NCI-H2029 (cell line): ENCODE measurements at places on chromosomes 1 and 21.

- DNase-seq: no peak
These were observed 2.8 kb upstream of the C1orf162 start for GRCh38 chr1:111471012-111471411.

GRCh38 chr1:4108758-4109627 is 208.9 kb upstream of the C1orf174 start:
- DNase-seq: no peak

DNA sequence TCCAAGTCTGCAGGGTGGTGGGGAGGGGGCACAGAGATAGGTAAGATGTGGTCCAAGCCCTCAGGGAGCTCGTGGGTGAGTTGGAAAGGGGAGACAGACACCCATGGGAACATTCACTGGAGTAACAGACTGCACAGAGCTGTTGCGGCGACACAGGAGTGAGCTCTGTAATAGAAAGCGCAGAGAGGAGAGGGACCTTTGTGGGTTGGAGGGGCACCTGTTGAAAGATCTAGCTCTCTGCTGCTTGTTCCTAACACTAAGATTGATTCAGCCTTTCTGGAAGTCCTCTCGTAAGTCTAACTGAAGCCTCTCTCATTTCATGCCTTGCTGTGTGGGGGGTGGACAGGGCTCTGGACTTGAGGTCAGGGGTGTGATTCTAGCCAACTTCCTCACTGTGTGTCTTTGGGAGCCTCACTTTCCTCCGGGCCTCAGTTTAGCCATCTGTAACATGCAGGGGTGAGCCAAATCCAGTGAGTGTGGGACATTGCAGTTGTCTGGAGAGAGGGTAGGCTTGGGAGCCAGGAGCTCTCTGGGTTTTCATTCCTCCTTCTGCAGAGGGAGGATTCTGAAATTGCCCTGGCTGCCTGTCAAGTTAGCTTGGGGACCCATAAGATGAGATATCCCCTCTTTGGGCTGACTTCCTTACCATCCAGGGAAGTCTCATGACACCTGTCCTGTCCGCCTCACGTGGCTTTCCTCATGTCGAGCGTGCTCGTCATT is 2.0 kb upstream of the ACOT11 start:
- DNase-seq: no peak

GRCh38 chr1:14954210-14954609 is 199.3 kb upstream of the TMEM51 start:
- no peak for DNase-seq

GRCh38 chr1:231976231-231976630 is 349.6 kb downstream of the DISC1 start:
- no peak for DNase-seq

- DNase-seq: no peak
These were observed 72.1 kb downstream of the SLC5A9 start for GRCh38 chr1:48294656-48295055.

DNA sequence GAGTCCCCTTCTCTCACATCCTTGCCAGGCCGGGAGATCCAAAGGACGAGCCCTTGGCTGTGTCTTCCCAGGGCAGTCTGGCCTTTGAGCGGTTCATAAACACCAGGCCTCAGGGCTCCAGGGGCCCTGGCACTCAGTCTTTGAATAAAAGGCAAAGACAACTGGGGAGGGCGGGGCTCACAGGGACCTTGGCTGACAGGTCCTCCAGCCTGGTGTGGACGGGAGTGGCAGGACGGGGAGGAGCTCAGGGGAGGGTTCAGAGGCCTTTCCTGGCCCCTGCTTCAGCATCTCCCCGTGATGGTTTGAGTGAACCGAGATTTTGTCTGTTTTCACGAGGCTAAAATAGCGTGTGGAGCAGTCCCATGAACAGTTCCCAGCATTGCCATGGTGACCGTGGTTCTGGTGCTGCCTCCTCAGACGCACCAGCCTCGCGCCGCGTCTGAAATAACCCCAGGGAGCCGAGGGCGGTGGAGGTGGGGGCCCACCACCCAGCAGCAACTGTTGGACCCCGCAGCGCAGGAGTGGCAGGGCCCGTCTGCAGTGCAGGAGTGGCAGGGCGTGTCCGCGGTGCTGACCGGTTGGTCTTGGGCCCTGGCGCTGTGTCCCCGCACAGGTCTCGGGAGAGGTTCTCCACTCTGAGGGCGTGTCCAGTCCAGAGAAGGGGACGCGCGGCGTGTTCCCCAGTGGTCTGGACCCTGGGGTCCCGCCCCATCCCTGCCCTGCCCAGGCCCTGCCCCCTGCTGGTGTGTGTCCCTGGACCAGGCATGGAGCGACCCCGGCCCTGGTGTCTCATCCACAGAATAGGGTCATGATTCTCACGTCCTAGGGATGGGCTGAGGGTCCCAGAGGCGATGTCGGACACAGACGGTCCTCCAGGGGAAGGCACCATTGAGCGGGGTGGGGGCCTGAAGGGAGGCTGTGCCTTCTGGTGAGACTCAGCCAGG is 7.1 kb upstream of the PRKCZ start:
- no peak for DNase-seq

DNA sequence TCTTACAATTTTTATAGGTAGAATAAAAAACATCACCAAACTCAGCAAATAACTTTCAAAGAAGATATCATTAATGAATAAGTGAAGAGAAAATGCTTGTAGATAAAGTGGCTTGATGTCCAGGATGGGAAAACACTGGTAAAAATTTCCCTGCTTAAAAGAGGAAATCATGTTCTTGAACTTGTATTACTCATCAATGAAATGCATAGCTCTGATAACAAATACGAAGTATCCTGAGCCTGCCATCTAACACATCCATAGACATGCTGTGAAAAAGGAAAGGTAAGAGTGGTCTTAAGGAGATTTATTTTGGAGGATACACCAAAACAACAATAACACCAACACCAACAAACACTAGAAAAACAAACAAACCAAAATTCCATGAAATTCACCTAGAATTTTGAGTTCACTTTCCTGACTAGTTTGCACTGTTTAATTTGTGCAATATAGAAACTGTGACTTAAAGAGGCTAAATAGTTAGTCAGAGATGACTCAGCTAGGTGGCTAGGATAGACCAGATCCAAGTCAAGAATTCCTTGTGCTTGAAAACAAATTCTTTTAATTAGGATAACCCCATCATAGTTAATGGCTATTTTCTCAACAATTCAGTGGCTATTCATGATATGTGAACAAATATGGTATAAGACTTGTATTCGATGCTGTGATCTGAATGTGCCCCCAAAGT is 179.8 kb upstream of the KCNK2 start:
- no peak for DNase-seq

DNA sequence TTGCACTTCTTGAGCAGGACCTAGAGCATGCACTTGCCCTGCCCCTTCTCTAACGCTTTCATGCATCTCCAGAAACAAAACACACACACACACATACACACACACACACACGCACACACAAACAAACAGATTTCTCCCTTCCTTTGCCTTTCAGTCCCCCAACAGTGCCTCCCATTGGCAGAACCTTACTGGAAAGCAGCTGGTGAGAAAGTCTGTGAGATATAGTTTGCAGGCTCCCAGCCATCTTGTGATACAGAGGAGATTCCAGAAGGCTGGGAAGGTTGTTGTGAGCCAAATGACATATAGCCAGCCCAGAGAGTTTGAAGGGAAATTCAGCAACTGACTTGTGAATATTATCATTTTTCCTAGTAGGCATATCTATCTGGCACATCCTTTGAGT is 35.9 kb upstream of the ZRANB2 start:
- DNase-seq: no peak

GRCh38 chr1:53862507-53862906 is 24.4 kb upstream of the NDC1 start:
- no peak for DNase-seq

DNA sequence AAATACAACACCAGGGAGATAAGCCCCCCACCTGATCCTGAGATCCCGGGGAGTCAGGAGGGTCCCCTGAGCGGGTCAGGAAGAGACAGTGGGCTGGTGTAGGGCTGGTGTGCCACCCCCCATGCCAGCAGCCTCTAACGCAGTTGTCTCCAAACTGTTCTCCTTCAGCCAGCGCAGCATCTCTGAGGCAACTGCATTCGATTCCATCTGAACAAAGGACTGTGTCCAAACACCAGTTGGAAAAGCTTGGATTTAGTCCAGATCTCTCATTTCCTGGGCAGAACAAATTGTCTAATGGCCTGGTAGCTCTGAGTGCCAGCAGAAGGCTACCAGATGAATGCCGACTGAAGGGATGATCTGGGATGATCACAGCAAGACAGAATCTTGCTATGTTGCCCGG is 44.1 kb upstream of the EIF4G3 start:
- peak; percentile 54 for DNase-seq

DNA sequence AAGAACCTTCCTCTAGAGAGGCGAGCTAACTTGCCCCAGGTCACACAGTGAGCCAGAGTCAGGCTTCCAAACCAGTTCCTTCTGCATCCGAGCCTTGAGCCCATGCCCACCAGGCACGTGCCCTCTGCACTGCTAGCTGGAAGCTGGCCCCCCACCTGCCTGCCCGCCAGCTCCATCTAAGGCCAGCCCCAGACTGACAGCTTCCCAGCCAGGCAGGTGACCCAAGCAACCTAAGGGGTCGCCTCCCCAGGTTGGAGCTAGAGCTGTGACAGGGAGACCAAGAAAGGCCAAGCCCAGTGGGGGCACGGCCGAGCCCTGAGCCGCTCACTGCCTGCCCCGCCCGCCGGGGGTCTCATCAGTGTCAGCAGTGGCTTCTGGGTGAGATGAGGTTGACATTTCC is 19.9 kb upstream of the C1QA start:
- DNase-seq: no peak

DNA sequence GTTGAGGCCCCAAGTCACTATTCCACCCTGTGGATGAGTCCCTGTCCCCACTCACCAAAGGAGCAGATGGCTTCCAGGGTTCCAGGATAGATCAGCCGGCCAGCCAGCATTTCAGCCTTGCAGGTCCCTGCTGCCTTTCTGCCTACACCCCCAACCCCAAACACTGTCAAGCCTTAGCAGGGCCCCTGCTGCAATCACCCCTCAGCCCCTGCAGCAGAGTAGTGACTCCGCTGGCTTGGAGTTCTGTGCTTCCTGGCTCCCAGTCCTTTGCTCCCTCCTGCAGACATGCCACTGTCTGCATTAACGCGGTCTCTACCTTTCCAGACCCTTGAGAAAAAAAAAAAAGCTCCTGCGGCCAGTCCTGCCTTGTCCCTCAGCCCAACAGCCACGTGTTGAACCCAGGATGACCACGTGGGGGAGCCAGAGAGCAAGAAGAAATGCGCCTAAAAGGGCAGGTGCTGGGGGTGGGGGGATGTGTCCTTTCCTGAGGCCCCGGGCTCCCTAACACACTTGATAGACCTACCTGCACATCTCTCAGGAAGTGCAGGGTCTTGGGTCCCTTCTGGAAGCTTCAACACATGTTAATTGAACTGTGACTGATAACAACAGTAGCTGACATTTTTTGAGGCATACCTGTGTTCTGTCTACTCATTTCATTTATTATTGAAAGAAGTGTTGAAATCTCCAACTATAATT is 37.4 kb downstream of the RASSF5 start:
- peak; percentile 45 for DNase-seq

GRCh38 chr1:204349602-204350001 is 10.1 kb downstream of the PLEKHA6 start:
- DNase-seq: no peak

GRCh38 chr1:164440232-164440631 is 118.8 kb upstream of the PBX1 start:
- DNase-seq: no peak

- peak; percentile 39 for DNase-seq
These were observed 158.8 kb downstream of the TOMM20 start for GRCh38 chr1:234969581-234970400.

DNA sequence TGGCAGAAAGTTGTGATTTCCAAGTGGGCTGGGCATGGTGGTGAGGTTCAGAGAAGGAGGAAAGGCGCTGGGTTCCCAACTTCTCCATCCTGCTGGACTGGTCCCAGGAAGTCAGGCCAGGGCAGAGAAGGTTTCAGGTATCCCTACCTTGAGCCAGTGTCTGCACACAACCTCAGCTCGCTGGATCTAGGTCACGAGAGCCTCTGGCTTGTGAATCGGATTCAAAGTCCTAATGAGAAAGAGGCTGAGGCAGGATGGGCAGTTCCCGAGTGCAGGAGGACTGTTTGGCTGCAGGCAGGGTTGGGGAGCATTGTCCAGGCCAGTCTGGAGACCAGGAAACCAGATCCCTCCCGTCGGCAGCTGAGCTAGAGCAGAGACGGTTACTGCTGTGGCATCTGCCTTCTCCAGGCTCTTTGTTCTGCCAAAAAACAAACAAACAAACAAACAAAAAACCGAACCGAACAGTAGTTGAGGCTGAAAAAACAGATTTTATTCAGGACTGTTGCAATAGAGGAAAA is 19.5 kb upstream of the IGSF21 start:
- no peak for DNase-seq

DNA sequence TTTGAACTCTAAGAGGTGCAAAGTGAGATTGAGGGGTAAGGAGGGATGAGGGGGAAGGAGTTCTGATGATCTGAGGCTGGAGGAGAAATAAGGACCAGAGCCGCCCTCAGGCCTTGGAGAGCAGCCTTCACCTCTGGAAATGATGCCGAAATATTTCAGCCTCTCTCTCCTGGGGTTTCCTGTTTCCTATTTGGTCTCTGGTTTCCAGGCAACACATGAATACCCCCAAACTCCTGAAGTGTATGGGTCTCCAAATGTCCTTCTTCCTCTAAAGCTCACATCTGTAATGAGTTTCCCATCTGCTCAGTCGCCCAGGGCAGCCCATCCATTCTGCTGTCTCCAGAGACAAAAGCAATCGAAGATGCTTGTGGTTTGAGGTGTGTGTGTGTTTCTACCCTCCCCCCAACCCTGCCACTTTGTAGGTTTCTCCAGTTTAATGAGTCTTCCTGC is 52.0 kb upstream of the FAM20B start:
- DNase-seq: no peak

DNA sequence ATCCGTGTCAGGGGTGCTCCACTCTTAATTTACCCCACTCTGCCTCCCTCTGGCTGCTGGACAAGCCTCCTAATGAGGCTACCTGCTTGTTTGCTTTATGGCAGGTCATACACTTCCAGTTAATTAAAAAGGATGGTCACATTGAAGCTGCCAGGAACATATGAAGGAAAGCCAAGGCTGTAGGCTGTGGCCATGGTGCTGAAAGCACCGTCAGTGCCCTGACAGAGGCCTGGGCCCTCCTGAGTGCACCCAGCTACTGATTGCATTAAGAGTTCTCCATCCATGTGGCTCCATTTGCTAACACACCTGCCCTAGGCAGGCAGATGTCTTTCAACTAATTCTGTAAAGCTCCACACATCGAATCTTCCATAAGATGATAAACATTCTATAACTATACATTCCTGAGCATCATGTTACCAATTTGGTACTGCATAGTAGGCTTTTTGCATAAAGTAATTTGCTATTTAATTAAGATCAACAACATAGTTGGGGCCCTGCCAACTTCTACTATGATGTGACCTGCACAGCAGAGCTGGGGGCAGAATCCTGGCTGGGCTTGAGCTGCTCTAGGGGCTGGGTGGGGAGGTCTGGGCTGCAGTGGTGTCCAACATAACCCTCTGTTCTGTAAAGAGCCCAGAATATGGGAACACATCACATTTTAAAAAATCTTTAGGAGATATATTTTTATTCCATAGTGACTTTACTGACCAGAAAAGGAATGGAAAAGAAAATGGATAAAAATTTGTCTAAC is 224.8 kb downstream of the SIPA1L2 start:
- DNase-seq: peak; percentile 67

DNA sequence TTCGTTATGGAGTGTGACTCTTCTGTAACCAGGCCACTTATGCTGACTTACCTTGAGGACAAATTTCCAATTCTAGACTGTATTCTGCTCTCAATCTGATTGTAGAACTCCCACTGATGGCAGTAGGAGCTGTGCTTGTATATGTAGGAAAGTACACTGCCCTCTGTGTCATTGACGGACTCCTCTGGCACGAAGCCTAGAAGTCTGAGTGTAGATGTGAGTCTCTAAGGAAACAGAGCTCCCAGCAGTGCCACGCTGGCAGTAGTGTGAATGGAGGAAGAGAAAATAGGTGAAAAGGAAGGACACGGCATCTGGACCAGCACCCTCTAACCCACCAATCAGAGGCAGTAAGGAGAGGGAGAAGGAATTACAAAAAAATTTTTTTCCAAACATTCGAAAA is 130.4 kb upstream of the ADGRL2 start:
- peak; percentile 25 for DNase-seq
